ENCODE measurements at places on chromosomes 12 and 14.

DNA sequence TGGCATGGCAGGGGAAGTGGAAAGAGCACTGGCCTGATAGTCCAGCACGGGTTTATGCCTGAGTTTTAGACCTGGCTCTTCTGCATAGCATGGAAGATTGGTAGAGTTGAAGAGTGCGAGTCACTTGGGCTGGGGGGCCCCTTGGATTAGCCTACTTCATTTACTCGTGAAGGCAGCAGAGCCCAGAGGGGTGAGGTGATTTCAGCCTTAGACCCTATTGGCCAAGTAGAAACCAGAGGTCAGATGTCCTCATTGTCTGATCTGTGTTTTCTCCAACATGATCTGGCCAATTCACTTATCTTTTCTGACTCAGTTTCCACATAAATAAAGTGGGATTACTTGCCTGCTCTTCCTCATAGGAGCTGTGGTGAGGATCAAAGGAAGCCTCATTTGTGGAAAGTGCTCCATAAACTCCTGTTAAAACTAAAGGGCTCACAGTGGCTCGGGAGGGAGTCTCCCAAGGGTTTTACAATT lies 1.9 kb downstream of the PLEKHG3 start:
- DNase-seq, result no peak

- DNase-seq, result no peak
Measured at GRCh38 chr12:65055859-65056258, 65.2 kb downstream of the WIF1 start.

GRCh38 chr12:71135812-71136176 lies 22.0 kb downstream of the TSPAN8 start:
- DNase-seq, result no peak

- no peak for DNase-seq
Measured at GRCh38 chr14:70121521-70121920, 67.2 kb downstream of the SLC8A3 start.

DNA sequence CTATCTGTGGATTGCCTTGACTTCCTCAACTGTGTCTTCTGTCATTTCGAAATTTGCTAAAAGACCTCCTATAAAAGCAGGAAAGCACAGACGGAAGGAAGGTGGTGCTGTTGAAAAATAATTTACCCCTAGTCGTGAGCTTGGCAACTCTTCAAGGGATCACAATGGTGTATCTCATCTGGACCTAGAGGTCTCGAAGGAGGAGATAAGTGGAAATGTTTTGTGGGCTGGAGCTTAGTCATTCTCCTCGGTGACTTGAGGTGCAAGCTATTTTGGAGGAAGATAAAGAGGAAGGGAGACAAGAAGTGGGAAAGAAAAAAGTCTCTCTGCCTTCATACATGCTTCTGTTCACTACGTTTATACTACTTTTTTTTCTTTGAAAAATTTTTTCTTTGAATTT lies 89.9 kb downstream of the FLRT2 start:
- no peak for DNase-seq

DNA sequence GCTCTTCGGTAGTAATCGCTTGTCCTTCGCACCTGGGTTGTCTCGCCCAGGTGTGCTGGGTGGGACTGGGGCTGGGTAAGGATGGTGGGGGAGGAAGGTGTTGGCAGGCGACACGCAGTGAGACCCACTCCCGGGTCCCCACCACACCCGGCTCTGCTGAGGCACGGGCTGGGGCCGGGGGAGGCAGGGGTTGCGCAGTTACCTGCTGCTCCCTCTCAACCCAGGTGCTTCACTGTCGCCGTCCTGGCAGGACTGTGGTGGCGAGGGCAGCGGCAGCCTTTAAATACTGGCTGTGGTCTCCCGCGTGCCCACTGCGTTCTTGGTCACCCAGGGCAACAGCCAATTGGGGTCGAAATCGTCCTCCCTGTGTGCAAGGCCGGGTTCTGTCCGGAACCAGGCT lies at the start of gene CCER1:
Gene CCER1 (minus strand): TSS at position 256 of the 400 bp plus-strand sequence. CDS start 434 bp downstream, outside the sequence.
- no peak for DNase-seq

DNA sequence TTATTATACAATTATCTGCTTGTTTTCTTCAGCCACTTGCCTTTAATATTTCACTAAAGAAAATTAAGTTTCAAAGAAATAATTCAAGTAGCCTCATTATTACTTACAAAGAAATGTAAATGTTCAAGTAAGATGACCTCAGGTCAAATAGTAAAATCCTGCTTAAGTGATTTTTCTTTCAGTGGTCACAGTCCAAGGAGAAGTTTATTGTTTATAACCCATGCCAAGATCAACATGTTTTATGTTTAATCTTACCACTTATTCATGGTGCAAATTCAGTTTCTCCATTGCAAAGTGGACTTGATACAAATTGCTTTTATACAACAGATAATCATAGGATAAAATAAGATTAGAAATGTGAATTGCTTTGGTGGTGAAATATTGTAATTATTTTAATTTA lies 370.2 kb upstream of the FLRT2 start:
- no peak for DNase-seq

All from stimulated activated CD4-positive, alpha-beta T cell treated with anti-CD3 and anti-CD28 coated beads, TNF-alpha, amount 100 ng/mL, for 4 hours (primary cell).